ENCODE measurements at places on chromosomes 5 and 9.
A peak's percentile ranks its signal among the peaks of the same experiment; 100 is the strongest.

- DNase-seq: no peak
Observed at GRCh38 chr5:41414598-41414997, 95.8 kb downstream of the PLCXD3 start.

- no peak for DNase-seq
Observed at GRCh38 chr5:43113546-43113945, 7.2 kb upstream of the ZNF131 start.

DNA sequence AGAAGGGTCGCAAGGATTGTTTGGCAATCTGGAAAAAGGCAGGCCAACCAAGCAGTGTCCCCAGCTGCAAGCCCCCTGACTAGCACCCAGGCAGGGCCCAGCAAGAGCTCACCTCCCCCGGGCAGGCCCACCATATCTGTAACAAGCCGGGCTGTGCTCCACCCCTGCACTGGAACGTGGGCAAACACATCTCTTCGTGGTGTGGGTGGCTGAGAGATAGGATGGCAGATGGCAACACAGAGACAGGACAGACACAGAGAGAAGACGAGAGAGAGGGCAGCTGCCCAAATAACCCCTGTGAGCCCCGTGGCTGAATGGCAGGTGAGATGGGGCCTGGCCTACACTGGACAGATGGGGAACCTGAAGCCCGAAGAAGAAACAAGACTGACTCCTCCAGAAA, 9.4 kb downstream of the BBLN start:
- DNase-seq: no peak

GRCh38 chr9:13857521-13857920, 456.4 kb downstream of the NFIB start:
- DNase-seq: no peak

DNA sequence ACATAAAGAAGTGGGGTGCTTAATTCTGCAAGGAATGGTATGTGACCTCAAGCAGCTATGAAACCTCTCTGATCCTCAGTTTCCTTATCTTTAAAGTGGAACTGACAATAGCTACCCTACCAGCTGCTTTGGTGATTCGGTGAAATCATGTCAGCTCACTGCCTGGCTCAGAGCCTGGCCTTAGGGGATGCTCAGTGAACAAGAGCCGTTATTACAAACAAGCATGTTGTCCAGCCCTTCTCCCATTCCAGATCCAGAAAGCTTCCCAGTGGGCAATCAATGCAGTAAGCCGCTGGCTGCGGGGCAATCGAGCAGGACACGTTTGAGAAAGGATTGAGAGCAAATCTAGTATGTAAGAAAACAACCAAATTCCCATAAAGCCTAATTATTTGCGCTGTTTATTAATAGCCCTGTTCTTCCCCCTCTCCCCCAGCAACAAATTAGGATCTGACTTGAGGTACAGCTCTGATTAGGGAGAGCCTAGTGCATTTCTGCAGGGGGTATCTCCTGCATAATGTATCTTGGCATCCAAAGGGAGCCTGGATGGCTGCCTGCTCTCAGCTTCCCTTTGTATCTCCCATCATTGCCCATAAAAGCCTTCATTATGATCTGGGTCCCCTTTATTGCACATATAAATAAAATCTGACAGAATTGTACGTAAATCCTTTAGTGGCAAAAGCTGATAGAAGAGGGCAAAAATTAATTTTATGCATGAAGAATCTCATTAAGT, 371.4 kb downstream of the TMEM232 start:
- no peak for DNase-seq

DNA sequence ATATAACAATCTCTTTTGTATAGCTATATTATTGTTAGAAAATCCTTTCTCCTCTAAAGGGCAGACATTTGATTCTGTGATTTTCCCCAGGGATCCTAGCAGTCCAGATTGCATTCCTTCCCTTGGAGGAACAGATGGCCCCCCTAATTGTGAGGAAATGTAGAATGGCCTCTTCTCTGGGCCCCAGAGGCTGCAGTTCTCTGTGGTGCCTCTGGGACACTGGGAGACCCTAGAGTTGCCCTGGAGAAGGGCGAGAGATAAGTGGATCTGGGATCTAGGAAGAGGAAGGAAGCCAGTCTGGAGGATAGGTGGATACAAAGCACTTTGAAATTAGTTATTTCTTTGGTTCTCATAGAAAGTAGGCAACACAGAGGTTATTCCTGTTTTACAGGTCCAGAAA, 1.9 kb upstream of the HINT2 start:
- peak; percentile 11 for DNase-seq

DNA sequence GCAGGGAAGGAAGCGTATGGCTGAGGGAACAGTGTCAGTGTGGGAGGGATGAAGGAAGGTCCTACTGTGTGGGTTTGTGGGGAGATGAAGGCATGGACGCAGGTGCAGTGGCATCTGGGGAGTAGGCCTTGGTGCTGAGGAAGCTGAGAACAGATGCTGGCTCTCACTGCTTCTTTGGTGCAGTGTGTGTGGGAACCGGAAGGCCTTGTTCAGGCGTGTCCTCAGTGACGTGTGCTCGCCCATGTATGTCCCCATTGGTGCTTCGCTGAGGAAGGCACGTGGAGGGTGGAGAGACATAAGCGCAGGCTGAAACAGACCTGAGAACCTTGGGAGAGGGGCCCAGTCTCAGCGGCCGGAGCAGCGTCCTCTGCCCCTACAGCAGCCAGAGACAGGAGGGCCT, 18.7 kb downstream of the ADAMTS13 start:
- DNase-seq: no peak

GRCh38 chr9:12748016-12748415, 26.8 kb upstream of the LURAP1L start:
- DNase-seq: no peak

- no peak for DNase-seq
Observed at GRCh38 chr5:60929024-60929423, 15.8 kb downstream of the ERCC8 start.

GRCh38 chr5:150778088-150778516, 455 bp upstream of the SMIM3 start:
- DNase-seq: peak; percentile 25

DNA sequence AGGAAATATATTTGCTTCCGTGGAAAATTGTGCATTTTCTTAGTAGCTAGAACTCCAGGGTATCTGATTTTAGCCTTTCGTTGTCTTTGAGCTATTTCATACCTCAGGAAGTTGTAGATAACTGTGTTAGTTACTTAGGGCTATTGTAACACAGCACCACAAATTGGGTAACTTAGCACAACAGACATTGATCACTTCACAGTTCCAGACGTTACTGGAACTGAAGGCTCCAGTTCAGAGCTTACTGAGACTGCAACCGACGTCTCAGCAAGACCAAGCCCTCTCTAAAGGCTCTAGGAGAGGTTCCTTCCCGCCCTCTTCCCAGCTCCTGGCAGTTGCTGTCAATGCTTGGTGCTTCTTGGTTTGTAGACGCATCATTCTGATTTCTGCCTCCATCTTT, 17.7 kb upstream of the ANKRD33B start:
- no peak for DNase-seq

GRCh38 chr9:36046923-36047322, 10.2 kb downstream of the RECK start:
- DNase-seq: no peak

- DNase-seq: no peak
Observed at GRCh38 chr9:113531919-113532808, 68.6 kb downstream of the RGS3 start.
